ENCODE measurements at places on chromosomes 4 and X.

DNA sequence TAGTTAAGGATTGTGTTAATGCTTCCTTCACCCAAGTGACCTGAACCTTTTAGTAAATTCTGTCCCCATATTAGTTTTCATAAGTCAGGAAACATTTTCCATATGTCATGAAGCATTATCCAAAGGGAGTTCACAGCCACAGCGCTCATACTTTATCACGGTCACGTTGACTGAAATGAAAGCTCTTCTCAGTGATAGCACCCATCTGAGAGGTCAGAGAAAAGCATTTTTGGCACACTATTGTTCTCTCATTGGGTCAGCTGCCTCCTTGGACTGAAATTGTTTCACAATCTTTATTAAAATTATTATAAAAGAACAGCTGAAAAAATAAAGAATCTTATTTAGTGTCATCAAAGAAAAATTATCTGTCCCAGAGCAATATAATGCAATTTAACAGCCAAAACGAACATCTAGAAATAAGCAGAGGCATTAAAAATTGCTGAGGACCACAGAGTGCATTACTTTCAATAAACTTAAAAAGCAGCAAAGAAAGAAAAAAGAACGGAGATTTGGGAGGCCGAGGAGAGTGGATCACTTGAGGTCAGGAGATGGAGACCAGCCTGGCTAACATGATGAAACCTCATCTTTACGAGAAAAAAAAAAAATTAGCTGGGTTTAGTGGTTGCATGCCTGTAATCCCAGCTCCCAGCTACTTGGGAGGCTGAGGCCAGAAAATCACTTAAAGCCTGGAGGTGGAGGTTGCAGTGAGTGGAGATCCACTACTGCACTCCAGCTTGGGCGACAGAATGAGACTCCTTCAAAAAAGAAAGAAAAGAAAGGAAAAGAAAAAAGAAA, 680.8 kb upstream of the FAM241A start:
- DNase-seq, result no peak

DNA sequence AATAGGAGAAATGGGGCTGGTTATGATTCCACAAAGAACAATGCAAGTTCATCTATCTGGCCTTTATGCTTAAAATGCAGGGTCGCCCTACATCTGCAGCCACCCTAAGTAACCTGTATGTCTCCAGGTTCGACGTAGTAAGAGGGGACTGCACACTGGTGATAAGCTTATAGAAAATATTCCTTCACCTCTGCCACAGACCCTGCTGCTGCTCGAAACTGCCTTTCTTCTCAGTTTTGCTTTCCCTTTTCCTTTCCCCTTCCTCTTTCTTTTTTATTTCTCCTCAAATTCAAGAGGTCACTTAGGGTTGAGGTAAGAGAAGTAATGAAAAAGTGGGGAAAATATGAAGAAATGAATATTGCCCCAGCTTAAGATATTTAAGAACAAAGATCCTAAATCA, 123.5 kb downstream of the DCHS2 start:
- no peak for DNase-seq

DNA sequence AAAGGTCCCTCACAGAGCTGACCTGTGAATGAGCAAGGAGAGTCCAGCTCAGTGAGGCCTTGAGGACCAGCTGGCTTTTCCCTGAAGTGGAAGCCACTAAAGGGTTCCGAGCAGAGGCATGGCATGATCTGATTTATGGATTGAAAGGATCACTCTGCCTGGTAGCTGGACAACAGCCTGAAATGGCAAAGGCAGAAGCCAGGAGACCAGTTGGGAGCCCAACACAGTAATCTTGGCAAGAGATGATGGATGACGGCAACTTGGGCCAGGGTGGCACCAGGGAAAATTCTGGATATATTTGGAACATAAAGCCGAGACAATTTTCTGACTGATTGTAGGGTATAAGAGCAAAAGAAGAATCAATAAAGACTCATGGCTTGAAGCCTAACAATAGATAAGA, 69.3 kb upstream of the STIM2 start:
- no peak for DNase-seq

DNA sequence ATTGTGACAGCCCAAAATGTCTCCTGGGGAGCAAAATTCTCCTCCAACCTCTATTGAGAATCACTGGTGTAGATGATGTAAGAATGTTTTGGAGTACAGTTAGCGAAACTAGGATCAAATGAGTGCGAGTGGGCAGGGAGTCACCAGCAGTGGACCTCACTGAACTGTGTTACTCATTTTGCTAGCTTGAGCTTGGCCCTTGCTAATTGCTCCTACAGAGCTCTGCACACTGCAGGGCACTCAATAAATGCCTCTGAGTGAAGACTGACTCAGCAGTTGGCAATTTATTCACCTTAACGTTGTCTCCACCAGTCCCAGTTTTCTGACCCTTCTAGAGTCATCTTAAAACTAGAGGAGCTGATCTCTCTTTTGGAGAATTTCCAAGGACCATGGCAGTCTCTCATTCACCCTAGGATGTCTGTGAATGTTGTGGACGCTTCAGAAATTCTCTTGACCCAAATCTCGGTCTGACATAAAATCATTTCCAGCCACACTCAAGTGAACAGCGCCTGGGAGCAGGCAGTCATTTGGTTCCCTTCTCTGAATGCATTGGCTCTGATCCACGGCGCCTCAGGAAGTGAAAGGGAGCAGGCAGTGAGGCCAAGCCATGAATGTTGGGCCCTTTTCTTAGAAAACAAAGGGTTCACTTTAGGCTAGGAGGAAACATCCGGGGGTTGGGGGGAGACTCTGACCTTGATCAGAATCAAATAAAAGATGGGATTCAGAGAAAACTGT, 148.1 kb downstream of the NWD2 start:
- DNase-seq, result no peak

DNA sequence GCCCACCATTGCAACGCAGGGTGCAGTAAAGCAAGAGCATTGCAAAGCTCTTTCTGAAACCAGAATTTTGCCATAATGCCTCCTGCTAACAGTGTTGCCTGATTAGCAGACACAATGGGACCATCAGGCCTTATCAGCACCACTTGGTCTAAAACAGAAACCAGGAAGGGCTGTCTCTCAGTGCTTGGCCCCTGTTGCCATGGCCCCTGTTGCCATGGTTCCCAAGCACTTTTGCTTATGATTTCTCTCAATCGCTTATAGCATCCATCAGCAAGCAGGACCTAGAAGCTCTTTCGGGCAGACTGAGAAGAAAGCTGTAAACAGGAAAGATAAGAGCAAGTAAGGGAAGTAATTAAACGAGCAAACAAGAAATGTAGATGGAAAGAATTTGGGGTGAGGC, 36.8 kb downstream of the RTL5 start:
- DNase-seq, result no peak

DNA sequence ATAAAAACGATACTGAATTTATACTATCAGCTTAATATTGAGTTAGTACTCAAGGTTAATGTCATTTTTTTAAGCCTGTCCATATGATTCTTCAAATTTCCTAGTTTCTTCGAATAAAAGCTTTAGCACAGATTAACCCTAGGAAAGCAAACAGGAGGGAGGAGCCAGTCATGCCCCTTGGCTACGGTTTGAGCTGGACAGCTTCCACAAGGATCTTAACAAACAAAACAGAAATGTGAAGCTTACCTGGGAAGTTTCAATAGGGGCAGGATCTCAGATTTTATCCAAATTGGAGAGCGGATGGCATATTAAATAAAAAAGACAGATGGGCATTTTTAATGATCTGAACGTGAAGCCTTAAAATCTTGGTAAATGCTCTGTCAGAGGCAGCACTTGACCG, 2.3 kb downstream of the NWD2 start:
- no peak for DNase-seq

DNA sequence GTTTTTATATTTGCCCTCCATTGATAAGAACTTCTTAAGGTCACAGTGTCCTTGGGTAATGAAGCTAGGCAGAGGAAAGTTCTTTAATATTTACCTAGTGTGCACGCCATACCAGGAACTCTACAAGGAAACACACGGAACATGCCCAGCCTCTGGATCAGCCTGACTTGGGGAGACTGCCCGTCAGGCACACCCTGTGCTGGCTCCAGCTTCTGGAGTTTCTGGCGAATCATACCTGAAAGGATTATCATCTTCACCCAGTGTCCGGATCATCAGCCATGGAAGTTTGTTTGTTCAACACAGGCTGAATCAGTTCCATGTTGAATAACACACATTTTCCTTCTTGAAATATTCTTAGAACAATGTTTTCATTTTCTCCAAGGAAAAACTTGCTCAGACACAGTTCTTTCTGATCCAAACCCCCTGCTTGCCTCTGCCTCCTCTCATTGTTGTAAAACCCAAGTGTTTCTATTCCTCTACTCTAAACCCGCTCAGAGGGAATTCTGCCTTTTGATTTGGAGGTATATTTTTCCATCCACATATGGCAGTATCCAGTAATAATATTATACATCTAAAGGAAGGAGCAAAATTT, 176.7 kb downstream of the SHROOM3 start:
- no peak for DNase-seq

GRCh38 chrX:633043-633984, 2.7 kb downstream of the SHOX start:
- DNase-seq, result no peak

- DNase-seq, result peak; percentile 8
Observed at GRCh38 chr4:139265654-139266053, 14.4 kb downstream of the MGARP start.

DNA sequence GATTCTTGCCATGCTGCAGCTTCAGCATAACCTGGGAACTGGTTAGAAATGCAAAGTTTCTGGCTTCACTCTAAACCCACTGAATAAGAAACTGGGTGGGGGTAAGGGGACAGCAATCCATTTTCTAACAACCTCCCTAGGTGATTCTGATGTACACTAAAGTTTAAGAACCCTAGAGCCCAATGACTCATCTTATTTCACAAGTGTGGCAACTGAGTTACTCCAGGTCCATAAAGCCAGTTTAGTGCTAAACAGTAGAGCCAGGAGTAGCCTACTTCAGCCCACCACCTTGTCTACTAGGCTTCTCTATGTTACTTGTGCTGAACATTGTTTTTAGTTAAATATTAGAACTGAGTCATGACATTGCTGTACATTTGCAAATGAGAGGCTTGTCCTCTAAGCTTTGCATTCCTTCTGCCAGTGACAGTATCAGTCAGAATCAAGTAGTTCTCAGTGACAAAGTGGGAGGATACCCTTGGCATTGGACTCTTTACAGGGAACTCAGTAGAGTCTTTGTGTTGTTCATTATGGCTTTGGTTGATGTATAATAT, 518.0 kb downstream of the RPA4 start:
- DNase-seq, result no peak

- no peak for DNase-seq
Observed at GRCh38 chr4:155353923-155354540, 22.7 kb downstream of the MAP9 start.

DNA sequence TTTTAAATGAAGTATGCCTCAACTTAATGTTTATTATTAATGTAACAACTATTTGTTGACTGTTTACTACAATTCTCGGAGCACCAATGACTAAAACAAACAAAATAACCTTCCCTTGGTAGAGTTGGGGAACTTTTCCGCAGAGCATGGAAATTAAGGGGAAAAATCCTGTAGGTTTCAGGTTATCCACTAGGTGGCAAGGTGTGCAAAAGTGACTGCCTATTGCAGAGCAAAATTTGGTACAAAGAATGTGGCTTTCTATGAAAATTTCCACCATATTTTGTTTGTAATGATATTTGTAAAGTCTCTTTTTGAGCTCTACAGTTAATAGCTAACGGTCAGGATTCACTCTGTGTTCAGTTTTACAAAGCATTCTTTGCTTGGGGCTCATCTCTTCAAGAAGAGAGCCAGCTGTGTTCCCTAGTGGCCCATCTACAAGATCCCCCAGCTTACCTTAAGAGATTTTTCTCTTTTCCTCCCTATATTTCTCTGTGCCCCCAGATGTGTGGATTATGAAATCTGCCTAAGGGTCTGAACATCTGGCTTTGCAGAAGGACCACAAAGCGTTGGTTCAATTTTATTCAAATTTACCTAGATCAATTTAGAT, 61.1 kb downstream of the FBXO8 start:
- DNase-seq, result no peak

- DNase-seq, result no peak
Observed at GRCh38 chr4:88382621-88383020, 4.0 kb downstream of the HERC6 start.

DNA sequence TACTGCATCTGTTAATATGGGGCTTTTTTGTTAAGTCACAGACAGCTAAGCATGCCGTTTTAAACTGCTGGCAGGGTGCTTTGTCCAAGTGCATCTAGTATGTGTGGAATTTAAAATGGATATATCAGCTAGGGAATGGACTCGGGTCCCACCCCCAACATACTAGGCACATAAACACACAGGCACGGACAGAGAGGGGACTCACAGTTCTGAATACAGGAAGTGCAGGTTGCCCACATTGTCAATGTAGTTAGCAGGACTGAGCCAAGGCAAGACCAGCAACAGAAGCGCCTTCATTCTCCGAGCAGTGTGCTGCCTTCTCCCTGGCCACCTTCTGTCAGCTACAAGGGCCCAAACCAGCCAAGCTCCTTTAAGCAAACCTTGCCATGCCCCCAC, 33.6 kb downstream of the LNX1 start:
- no peak for DNase-seq

GRCh38 chrX:68043713-68044438, 389.4 kb downstream of the OPHN1 start:
- DNase-seq, result no peak

- no peak for DNase-seq
Observed at GRCh38 chr4:15547392-15547791, 77.7 kb downstream of the CC2D2A start.

DNA sequence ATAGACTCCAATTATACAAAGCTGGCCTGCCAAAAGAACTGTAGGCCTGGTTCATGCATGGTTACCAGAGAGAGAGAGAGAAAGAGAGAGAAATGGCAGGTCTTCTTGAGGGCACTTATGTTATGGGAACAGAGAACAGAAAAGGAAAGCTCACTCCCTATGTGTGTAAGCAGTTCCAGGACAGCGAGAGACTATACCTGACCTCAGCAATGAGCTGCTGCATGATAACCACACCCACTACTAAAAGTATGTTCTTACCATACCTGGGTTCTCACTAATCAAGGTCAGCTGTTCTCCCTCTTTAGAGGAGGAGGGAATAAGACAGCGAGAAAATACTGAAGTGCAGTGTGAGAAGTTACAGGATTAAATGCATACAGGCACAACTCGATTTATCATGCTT, 583.3 kb downstream of the GBA3 start:
- no peak for DNase-seq

GRCh38 chrX:39479856-39480255, 617.9 kb downstream of the BCOR start:
- DNase-seq, result no peak

DNA sequence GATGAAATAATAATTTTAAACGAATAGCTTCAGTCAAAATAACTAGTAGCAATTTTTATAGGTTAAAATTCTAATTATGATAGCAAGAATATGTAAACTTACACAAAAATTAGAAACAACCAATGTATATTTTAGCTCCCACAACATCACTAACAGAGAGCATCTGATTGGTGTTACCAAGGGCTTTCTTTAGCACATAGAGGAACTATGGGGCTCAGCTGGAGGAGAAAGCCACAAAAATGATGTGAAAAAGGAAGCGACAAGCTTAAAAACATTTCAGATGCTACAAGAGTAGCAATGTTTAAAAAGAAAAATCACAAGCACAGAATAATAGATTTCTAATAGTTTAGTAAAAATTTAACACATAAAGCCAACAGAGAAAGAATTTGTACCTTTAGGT, 56.3 kb downstream of the ATP8A1 start:
- no peak for DNase-seq

- no peak for DNase-seq
Observed at GRCh38 chrX:43525901-43526610, 130.0 kb upstream of the MAOA start.

Measured in NCI-H1417 treated with DMSO at 0.1 percent for 48 hours (cell line).